ENCODE measurements at places on chromosomes 2 and 18. TPM values are rescaled to one million over a fixed set of nuclear protein-coding genes. Genes with fewer than 3 reads are reported as not detected.

The HOXD8 gene
- polyA plus RNA-seq: not detected

- H3K27me3 ChIP-seq: peaks cover 13% of the 10 kb centered on the region
- H3K36me3 ChIP-seq: no peaks in the 10 kb centered on the region
- H3K27ac ChIP-seq: no peak overlapping the region
- DNase-seq: no peak
- peak overlapping the region; percentile 21 for H3K4me3 ChIP-seq
These were observed 3.3 kb downstream of the BOK start for GRCh38 chr2:241561832-241562231.

- no peaks in the 10 kb centered on the region for H3K36me3 ChIP-seq
- H3K4me3 ChIP-seq: no peak overlapping the region
- DNase-seq: no peak
- H3K4me1 ChIP-seq: no peaks in the 10 kb centered on the region
- H3K27ac ChIP-seq: no peak overlapping the region
- H3K27me3 ChIP-seq: no peaks in the 10 kb centered on the region
These were observed 928.7 kb downstream of the SLC4A3 start for GRCh38 chr2:220555961-220556630.

The CASP8 gene
- polyA plus RNA-seq: 116 TPM

DNA sequence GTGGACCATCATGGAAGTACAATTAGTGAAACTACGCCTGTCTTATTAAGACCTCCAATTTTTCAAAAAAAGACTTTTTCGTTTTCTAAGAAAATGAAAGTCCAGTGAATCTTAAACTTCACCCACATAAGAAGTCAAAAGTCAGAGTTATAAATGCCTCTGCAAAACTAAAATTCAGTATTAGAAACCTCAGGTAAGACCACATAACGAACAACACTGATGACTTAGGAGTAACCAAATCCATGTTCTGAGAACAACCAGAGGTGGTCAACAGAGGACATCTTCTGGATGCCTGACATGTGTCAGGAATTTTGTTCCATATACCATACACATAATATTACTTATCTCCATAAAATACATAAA lies 62.4 kb downstream of the RPL31 start:
- no peak for DNase-seq
- no peak overlapping the region for H3K27ac ChIP-seq
- H3K4me3 ChIP-seq: no peak overlapping the region
- peaks cover 2% of the 10 kb centered on the region for H3K27me3 ChIP-seq

The QPCT gene
- 0.91 TPM for polyA plus RNA-seq

The ERMN gene
- 0.17 TPM for polyA plus RNA-seq

GRCh38 chr2:99571954-99572353 lies 82.1 kb upstream of the REV1 start:
- H3K4me3 ChIP-seq: no peak overlapping the region
- H3K36me3 ChIP-seq: no peaks in the 10 kb centered on the region
- peaks cover 2% of the 10 kb centered on the region for H3K27me3 ChIP-seq

The CD28 gene
- 0.37 TPM for polyA plus RNA-seq

The KCNK3 gene
- not detected for polyA plus RNA-seq

- H3K4me3 ChIP-seq: no peak overlapping the region
- H3K27ac ChIP-seq: no peak overlapping the region
- no peak for DNase-seq
- H3K4me1 ChIP-seq: no peaks in the 10 kb centered on the region
- peaks cover 3% of the 10 kb centered on the region for H3K27me3 ChIP-seq
These were observed 87.2 kb downstream of the ESCO1 start for GRCh38 chr18:21513292-21513691.

DNA sequence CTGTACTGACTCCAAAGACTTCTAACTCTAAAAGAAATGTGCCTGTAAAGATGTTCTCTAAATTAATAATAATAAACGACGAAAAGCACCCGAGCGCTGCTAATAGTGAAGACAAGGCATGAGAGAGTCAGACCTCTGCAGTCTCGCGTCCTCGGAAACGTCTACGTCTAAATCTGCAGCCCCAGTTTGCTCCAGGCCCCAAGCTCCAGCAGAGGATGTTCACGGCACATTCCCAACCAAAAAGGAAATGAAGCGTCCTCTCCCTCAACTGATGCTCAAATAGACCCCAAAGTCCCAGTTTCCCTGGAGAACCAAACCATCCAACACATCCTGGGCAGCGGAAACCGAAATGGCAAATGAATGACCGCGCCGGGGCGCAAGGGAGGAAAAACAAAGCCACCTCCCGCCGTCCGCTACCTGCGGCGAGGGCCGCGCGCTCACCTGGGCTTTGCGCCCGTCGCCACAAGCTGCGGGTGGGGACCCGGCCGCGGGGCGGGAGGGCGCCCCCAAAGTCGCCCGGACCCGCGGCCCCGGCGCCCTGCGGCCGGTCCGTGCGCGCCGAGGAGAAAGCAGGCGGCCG lies 47.1 kb upstream of the CCDC150 start:
- H3K27me3 ChIP-seq: peaks cover 23% of the 10 kb centered on the region
- H3K4me1 ChIP-seq: peaks cover 8% of the 10 kb centered on the region
- H3K36me3 ChIP-seq: no peaks in the 10 kb centered on the region

The LIMS3 gene
- 1.1 TPM for polyA plus RNA-seq

DNA sequence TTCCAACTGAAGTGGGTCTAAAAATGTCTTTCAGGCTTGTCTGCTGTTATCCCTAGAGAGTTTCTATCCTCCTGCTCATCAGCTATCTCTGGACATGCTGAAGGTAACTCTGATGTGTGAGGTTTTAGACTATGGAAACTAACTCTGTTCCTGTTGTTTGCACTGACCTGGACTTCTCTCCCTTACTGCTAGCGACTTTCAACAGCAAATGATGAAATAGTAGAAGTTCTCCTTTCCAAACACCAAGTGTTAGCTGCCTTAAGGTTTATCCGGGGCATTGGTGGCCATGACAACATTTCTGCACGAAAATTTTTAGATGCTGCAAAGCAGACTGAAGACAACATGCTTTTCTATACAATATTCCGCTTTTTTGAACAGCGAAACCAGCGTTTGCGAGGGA lies 26.9 kb downstream of the RMC1 start:
- H3K36me3 ChIP-seq: peaks cover 69% of the 10 kb centered on the region
- peaks cover 11% of the 10 kb centered on the region for H3K27me3 ChIP-seq
- peak overlapping the region; percentile 75 for H3K27ac ChIP-seq
- no peak overlapping the region for H3K4me3 ChIP-seq
- no peak for DNase-seq

The RNASEH1 gene
- polyA plus RNA-seq: 41.6 TPM

DNA sequence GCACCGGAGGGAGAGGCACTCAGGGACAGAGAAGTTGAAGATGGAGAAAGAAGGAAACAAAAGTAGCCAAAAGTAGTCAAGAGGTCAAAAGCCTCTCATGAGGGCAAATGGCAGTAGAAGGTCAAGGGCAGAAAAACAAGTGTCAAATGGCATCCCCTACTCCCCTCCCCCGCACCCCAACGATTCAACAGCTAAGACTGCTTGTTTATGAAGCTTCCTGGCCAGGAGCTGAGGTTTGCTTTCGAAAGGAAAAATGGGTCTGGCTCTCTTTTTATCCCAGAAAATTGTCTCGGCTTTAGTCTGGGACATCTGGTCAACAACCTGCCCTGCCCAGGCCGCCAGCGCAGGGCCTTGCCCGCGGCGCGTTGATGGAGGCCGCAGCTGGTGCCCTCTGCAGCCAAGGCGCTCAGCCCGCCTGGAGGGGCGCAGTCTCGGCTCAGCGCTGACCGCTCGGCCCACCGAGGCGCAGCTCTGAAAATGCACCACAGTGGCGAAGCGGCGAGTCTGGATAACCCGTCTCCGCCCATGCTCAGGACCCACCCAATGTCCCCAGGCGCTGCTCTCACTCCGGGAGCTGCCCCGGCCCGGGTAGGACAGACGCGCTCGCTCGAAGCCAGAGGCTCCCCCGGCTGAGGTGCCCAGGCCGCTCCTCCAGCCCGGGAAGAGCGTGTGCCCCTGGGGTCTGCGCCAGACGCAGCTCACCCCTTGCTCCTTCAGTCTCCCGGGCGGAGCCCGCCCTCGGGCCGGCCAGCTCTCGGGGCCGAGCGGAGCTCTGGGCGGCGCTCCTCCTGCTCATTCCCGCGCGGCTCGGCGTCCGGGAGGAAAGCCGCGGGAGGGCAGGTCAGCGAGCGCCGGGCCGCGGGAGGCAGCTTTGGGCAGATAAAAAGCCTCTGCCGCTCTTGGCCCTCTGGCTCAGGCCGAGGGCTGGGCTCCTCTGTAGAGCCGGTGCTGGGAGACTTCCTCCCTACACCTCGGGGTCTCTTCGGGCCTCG lies 1.8 kb upstream of the TBR1 start:
- peak overlapping the region; percentile 70 for H3K4me3 ChIP-seq
- H3K27ac ChIP-seq: no peak overlapping the region
- H3K27me3 ChIP-seq: peaks cover 36% of the 10 kb centered on the region

The CCDC148 gene
- polyA plus RNA-seq: not detected

GRCh38 chr2:73890301-73891092 lies 2.3 kb upstream of the ACTG2 start:
- DNase-seq: no peak
- peaks cover 7% of the 10 kb centered on the region for H3K4me1 ChIP-seq
- H3K4me3 ChIP-seq: no peak overlapping the region
- no peak overlapping the region for H3K27ac ChIP-seq
- H3K27me3 ChIP-seq: no peaks in the 10 kb centered on the region

DNA sequence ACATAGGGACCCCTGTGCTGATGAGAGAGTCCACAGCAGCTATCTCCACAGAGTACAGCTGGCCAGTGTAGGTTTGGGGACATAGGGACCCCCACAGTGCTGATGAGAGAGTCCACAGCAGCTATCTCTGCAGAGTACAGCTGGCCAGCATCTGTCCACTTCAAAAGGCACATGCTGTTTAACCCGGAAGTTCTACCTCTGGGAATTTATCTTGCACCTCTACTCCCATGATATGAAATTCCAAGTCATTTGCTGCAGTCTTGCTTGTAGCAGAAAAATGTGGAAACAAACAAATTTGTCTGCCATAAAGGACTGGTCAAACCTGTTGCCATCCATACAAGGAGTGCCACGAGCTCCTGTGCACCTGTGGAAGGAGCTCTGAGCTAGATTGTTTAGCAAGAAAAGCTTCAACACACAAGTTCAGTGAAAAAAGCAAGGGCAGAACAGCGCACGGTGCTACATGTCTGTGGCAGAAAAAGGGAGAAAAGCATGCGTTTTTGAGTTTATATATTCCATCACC lies 33.1 kb downstream of the LRRFIP1 start:
- no peaks in the 10 kb centered on the region for H3K36me3 ChIP-seq
- H3K27ac ChIP-seq: no peak overlapping the region
- H3K27me3 ChIP-seq: peaks cover 22% of the 10 kb centered on the region
- no peak for DNase-seq
- peaks cover 29% of the 10 kb centered on the region for H3K4me1 ChIP-seq

DNA sequence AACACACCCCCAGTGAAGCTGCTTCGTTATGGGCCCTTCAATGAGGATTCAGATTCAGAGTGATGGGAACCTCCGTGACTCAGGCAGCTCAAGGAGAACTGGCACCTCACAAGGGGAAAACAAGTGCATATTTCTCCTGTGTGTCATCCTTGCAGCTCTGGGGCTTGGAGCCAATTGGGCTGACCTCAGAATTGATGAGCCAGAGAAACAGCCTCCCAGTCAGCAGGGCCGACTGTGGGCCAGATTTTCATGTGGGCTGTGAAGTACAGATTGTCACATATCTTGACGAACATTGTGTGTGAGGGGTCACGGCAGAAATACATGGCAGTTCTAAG lies 189.6 kb upstream of the SP5 start:
- no peaks in the 10 kb centered on the region for H3K36me3 ChIP-seq
- no peaks in the 10 kb centered on the region for H3K4me1 ChIP-seq
- no peak for DNase-seq
- no peaks in the 10 kb centered on the region for H3K27me3 ChIP-seq
- H3K4me3 ChIP-seq: no peak overlapping the region

GRCh38 chr2:230658577-230658876 lies 54.1 kb upstream of the CAB39 start:
- H3K27ac ChIP-seq: peak overlapping the region; percentile 74
- peaks cover 8% of the 10 kb centered on the region for H3K27me3 ChIP-seq
- peak overlapping the region; percentile 68 for H3K4me3 ChIP-seq
- no peak for DNase-seq
- H3K4me1 ChIP-seq: peaks cover 55% of the 10 kb centered on the region

GRCh38 chr2:47405757-47406156 lies 2.8 kb downstream of the MSH2 start:
- peaks cover 16% of the 10 kb centered on the region for H3K36me3 ChIP-seq
- H3K4me1 ChIP-seq: peaks cover 44% of the 10 kb centered on the region
- H3K27ac ChIP-seq: no peak overlapping the region
- H3K27me3 ChIP-seq: peaks cover 10% of the 10 kb centered on the region
- DNase-seq: no peak

DNA sequence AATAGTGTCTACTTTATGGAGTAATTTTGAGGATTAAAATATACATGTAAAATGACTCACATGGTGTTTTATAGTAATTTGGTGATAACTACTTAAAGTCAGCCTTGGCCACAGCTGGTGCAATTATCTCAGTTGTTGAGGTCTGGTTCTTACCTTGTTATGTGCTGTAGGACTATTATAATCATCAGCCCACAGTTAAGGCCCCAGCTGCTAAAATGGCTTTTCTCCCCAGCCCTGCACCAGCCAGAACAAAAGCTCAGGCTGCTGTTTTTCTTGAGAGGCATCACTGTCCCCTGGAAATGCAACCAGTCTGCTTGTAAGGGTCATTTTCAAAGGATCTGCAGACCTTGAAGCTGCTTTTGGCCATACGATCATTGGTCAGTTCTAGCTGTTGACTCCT lies 283.3 kb upstream of the THUMPD2 start:
- no peaks in the 10 kb centered on the region for H3K4me1 ChIP-seq
- H3K4me3 ChIP-seq: no peak overlapping the region
- H3K27ac ChIP-seq: no peak overlapping the region
- no peaks in the 10 kb centered on the region for H3K36me3 ChIP-seq
- no peak for DNase-seq

DNA sequence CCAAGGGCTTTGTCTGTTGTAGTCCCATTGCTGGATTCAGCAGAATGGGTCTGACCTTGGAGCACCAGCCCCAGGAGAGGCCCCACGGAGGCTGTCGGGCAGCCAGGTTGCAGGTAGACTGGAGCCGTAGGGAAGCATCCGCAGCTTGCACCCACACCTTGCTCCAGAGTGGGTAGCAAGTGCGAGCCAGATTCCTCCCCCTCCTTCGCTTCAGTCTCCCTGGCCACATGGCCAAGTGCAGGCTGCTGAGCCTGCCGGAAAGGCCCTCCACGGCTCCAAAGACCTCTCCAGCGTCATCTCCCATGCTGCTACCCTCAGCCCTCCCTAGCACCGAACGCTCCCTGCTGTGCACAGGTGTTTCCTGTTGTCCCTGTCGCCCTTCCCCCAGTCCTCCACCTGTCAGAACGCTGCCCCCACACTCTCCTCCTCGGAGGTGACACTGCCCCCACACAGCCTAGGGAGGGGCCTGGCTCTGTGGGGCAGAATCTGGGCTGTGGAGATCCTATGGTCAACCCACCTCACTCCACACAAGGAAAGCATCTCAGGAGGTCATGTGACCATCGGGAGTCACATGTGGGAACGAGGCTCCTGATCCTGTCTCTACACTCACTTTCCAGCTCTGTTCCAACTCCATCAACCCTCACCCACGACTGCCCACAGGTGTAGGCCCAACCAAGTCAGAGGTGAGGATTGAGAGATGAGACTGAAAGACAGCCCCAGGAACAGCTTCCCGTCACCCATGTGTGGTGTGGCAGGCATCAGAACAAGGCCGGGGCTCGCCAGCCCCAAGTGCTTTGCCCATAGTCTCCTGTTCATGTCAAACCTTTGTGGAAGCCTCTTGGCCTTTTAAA lies 8.3 kb downstream of the KCNF1 start:
- no peak for DNase-seq
- H3K27me3 ChIP-seq: peaks cover 2% of the 10 kb centered on the region
- no peaks in the 10 kb centered on the region for H3K36me3 ChIP-seq
- no peaks in the 10 kb centered on the region for H3K4me1 ChIP-seq
- no peak overlapping the region for H3K27ac ChIP-seq

GRCh38 chr2:102632380-102633175 lies 13.2 kb downstream of the SLC9A2 start:
- no peaks in the 10 kb centered on the region for H3K36me3 ChIP-seq
- no peaks in the 10 kb centered on the region for H3K27me3 ChIP-seq
- H3K4me1 ChIP-seq: no peaks in the 10 kb centered on the region
- H3K4me3 ChIP-seq: no peak overlapping the region
- DNase-seq: no peak
